ENCODE measurements at places on chromosomes 12 and 14.

DNA sequence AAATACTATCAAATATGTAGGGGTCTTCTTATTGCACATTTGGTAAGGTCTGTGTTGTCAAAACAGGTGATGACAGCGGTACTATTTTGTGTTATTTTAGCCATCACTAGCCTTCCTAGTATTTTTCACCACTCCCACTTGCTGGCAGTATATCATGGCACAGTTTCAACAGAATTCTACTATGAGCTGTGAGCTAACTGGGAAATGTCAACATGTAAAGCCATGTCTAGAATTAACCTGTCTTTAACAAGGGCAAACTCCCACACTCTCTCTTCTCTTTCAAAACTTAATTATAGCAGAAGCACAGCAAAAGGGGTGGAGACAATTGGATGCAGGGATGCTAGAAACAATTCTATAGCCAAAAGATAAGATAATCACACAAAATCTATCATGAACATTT is 253.4 kb downstream of the PAX9 start:
- no peak for DNase-seq

- no peak for DNase-seq
These were observed 10.6 kb downstream of the ADSS1 start for GRCh38 chr14:104734601-104734990.

GRCh38 chr12:120944645-120945217 is 33.6 kb upstream of the HNF1A start:
- DNase-seq = peak; percentile 13

DNA sequence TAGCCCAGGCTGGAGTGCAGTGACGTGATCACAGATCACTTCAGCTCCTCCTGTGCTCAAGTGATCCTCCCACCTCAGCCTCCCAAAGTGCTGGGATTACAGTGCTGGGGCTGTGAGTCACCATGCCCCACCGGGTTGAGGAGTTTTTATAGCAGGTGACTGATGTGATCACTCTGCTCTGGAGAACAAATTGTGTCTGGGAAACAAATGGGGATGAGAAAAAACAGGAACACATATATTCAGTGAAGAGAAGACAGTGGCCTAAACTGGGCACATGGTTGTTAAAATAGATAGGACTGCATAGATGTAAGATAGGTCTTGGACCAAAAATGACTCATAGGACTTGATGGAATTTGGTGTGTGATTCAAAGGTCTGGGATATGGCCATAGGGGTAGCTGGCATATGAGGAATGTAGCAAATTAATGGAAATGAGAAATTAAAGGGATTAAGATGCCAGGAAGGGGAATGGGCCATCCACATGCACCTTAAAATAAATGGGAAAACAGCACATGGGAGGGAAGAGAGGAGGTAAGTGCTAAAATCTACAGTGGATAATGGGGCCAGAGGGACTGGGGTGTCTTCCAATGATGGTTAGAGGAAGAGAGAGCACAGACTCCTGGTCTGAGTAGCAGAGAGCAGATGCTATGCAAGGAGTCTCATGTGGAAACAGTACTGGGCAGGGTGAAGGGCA is 11.2 kb downstream of the BCAT1 start:
- DNase-seq = no peak

- peak; percentile 45 for DNase-seq
These were observed 67.0 kb downstream of the SYT1 start for GRCh38 chr12:78931466-78931990.

- DNase-seq = no peak
These were observed 4.2 kb downstream of the DDX51 start for GRCh38 chr12:132139912-132140311.

- no peak for DNase-seq
These were observed 1319.1 kb downstream of the TMEM121 start for GRCh38 chr14:106845286-106846087.

DNA sequence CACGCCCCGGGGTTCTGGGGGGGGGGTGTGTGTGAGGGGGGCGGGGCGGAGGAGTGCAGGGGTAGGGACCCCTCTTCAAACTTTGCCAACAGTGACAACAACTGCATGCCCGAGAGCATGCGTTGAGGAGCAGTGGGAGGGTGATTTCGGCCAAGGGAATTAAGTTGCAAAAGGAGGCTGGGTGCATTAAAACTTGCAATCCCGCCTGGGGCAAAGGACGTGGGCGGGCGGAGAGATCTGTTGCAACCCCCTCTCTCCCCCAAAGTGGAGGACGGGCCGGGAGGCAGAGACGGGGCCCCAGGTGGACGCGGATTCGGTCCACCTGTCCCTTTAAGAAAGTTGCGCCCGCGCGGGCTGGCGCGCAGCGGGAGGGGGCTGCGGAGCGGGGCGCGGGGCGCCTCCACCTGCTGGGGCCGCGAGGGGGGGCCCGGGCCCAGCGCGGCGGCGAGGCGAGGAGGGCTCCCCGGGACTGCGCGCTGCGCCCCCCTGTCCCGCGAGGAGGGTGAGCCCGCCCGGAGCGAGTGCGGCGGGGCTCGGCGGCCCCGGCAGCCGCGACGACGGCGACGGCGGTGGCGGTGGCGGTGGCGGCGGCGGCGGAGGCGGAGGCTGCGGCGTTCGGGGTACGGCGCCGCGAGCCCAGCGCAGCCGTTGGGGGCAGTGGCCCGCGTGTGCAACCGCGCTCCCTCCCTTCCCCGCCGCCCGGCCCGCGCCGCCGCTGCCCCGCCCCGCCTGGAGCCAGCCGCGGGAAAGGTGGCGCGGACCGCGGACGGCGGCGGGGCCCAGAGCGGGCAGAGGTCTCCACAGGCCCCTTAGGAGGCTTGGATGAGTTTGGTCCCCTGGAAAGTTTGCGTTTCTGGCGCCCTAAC is 530 bp upstream of the FOXN4 start:
- no peak for DNase-seq

GRCh38 chr12:45939759-45940158 is 50.6 kb downstream of the SCAF11 start:
- no peak for DNase-seq

GRCh38 chr14:33454707-33455106 is 496.2 kb downstream of the EGLN3 start:
- no peak for DNase-seq

DNA sequence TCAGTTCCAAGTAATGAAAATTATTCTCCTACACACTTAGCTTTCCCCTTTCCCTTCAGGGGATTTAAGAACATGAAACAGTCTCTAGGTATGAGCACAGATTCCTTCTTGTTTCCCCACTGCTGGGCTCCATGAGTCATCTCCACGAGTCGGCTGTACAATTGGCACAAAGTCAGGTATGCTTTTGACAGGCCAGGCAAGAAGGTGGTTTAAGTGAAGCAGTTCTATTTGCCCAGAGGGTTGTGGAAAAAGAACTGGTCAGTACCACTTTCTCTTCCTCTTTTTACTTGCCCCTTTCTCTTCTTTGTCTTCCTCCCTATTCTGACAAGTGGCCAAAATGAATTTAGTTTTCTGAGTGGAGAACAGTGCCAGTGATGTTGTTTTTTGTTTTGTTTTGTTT is 16.3 kb downstream of the DYNC1H1 start:
- peak; percentile 56 for DNase-seq

- DNase-seq = no peak
These were observed 236.4 kb downstream of the PAWR start for GRCh38 chr12:79454338-79454843.

DNA sequence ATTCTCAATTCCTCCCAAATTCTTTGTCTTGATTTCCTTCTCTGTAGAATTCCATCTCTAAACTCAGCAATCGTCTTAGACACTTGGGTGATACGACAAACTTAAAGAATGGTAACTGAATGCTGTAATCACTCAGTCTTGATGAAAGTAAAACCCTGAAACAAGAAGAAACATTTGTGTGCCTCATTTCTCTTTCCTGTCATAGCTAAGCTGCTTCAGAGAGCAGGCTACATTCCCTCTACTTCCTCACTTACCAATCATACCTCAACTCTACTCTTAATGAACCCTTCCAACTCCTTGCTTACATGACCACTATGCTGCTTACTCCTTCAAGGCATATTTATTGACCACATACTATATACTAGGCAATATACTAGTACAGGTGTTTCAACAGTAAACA is 8.3 kb downstream of the MAP4K5 start:
- DNase-seq = no peak

- no peak for DNase-seq
These were observed 245 bp upstream of the BRMS1L start for GRCh38 chr14:35825968-35826217.

GRCh38 chr14:81884382-81884781 is 350.7 kb upstream of the SEL1L start:
- no peak for DNase-seq

DNA sequence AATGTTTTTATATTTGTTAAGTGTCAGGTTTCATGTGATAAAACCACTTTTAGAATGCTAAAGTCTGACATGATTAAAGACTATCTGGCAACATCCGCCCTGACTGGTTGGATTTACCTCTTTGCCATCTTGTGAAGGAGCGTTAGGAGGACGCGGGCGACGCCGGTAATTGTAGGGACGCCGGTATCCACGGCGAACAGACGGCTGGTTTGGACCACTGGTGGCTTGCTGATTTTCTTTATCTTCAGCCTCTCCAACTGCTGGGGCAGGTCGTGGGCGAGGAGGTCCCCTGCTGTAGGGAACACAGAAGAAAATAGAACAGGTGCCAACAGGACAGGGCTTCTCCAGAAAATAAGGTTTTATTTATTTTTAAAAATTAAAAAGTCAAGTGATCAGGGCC is 21.3 kb downstream of the YBX3 start:
- no peak for DNase-seq

DNA sequence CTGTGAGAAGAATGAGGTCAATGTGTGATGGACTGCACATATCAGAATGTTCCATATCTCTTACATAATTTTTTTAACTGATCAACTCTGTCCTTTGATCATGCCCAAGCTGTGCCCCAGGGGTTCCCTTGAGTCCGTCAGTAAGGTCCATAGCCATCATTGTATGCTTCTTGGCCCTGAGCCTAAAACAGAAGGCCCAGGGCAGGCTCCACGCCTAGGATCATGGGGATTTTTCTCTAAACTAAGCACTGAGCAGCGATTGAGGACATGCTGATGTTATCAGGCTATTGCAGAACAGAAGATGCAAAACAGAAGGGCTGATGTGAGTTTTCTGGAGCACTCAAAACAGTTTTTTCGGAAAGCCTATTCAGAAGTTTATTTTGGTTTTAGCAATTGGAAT is 20.9 kb downstream of the RNASE9 start:
- DNase-seq = no peak

GRCh38 chr14:22689199-22689598 is 45.0 kb upstream of the OR6J1 start:
- DNase-seq = no peak

GRCh38 chr12:72605975-72606374 is 333.8 kb downstream of the TRHDE start:
- DNase-seq = no peak

DNA sequence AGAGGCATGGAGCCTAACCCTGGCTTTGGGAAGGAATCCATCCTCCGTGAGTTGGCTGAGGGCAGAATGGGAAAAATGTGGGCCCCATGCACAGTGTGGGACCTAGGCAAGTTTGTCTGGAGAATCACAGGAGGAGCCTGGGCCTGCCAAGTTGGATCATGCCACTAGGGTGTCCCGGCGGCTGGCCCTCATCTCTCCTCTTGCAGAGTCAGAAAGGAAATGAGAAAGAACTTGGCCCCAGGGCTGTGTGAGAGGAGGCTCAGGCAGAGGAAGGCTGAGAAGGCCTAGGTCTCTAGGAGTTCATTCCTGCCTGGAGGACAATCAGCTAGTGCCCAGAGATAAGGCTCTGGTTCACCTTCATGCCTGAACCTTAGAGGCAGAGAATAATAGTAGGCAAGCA is 2.5 kb upstream of the ESRRB start:
- DNase-seq = no peak

All from Ammon's horn (tissue), 1 donor.